GM23248 (cell line): ENCODE measurements at places on chromosomes 1 and 21.

DNA sequence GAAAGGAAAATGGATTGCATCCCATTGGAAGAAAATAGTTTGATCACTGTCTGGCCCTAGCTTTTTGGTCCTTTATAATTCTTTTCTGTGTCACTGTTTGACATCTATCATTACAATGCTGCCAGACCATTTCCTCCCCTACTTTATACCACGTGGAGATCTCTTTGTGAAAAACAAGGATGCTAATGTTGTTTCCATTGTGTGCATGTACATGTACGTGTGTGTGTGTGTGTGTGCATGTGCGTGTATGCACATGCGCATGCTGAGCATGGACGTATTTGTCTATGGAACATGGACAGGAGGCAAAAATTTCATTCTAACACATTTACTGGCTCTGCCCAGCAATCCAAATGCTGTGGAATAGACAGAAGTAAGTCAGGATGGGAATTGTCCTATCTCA is 153.1 kb upstream of the PLXNA2 start:
- DNase-seq = no peak

- DNase-seq = no peak
Measured at GRCh38 chr1:42953182-42954180, 5.2 kb downstream of the SLC2A1 start.

DNA sequence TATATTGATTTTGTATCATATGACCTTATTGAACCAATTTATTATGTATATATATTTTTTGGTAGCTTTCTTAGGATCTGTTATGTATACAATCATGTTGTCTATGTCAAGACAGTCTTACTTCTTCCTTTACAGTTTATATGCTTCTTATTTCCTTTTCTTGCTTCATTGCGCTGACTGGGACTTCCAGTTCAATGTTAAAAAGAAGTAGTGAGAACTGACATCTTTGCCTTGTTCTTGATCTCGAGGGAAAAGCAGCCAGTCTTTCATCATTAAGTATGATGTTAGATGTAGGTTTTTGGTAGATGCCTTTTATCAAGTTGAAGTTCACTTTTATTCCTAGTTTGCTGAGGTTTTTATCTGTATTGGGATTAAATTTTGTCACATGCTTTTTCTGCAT is 17.5 kb downstream of the MAN1C1 start:
- DNase-seq = no peak

GRCh38 chr1:222004784-222005183 is 262.9 kb upstream of the DUSP10 start:
- no peak for DNase-seq

- no peak for DNase-seq
Measured at GRCh38 chr1:243723458-243724043, 126.5 kb downstream of the AKT3 start.

- DNase-seq = no peak
Measured at GRCh38 chr1:241308471-241308870, 48.5 kb downstream of the RGS7 start.

DNA sequence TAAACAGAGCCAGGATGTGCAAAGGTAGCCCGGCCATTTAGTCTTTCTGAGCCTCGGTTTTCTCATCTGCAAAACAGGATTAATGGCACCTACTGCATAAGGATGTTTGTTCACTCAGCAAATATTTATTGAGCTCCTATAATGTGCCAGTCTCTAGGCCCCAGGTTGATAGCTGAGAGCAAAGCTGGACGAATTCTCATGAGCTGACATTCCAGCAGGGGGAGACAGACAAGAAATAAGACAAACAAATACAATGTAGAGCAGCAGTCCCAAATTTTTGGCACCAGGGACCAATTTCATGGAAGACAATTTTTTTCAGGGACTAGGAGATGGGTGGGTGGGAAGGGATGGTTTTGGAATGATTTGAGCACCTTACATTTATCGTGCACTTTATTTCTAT is 74.3 kb upstream of the PAX7 start:
- DNase-seq = peak; percentile 44

DNA sequence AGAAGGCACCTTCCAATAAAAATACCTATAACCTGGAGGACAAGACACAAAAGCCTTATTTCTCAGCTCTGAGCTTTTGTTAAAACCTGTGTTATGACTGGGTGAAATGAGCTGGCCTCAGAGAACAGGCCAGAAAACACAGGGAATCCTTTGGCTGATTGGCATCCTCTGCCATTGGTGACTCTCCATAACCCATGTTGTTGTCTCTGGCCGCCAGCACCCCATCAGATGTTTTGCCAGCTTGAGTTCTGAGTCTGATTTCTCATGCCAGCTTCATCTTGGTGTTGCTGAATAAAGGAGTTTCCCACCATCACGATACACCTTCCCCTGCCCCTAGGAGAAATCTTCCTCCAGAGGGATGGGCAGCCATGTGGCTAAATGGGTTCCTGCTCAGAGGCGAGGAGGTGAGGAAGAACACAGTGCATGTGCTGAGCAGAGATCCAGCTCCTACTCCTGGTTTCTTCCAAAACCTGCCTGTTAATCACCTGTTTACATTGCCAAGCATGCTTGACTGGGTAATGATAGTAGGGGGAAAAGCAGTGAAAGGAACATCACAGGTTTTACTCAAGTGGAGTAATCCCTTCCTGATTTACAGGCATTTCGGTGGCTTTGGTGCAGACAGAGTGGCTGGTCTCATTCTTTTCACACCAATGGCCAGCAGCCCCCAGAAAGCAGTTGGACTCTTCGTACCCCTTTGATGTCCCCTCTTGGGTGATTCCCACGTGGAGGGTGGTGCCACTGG is 109.8 kb downstream of the ROR1 start:
- no peak for DNase-seq

- DNase-seq = no peak
Measured at GRCh38 chr1:185560760-185561159, 173.4 kb upstream of the HMCN1 start.

DNA sequence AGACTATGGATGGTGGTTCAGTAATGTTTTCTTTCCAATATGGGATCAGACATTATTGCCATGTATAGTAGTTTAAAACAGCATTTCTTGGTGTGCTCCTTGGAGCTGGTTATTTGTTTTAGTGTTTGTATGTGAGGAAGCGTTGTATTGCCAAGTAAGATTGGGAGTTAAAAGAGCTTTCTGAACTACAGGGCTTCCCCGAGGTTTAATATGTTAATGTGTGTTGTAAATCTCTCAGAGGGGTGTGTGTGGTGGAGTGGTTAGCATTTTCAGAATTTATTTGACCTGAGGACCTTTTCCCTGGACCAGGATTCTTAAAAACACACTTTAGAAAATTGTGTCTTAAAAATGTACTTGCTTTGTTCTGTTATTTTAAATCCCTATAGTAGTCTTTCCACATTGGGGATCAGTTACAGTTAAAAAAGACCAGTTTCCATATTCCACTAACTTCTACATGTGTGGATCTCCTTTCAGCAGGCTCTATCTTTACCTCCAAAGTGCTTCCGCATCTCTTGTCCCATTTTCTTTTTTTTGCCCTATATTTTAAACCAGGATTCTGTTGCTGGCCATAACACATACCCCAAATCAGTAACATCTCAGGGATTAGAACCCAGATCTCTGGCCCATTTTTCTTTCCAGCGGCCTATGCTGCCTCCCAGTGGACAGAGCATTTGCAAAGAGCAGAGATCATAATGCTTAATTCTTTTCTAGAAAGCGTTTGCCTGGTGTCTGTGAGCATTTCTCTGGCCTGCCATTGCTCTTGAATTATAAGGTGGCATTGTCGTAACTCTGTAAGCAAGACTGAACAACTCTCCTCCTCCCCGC is 58.6 kb downstream of the PBX1 start:
- peak; percentile 59 for DNase-seq

GRCh38 chr1:29209173-29209572 is 21.6 kb downstream of the MECR start:
- peak; percentile 58 for DNase-seq

DNA sequence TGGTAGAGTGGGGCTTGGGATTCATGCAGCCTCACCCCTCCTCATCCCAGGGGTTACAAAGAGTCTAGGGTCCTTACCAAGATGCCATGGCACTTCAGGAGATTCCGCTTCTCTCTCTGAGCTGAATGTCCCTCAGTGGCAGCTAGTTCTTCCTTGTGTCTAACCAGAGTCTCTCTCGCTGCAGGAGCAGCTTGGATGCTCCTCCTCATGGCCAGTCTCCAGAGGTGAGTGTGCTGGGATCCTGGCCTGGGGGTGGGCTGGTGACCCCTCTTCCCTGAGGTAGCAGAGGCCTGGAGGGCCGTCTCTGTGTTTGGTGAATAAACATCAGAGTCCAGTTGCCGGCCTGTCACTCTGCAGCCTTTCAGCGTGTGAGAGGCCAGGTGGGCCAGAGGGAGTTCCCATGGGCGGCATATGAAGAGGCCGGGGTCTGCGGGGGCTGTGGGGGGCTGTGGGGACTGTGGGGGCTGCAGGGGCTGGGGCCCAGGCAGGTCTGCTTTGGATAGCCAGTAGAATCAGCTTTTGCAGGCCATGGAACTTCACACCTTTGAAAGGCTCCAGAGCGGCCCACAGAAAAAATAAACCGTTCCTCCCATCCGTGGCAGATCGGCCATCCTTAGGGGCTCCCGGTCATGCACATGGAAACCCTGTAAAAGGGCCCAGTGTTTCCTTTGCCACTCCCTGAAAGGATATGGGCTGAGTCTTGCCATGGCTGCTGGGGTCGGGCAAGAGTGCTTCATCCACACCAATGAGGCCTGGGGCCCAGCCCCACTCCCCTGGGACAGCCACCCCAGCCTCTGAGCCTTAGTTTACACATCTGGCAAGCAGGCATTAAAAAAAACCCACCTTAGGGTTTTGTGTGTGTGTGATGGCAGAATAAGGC is 256.4 kb downstream of the FOXD2 start:
- DNase-seq = no peak

DNA sequence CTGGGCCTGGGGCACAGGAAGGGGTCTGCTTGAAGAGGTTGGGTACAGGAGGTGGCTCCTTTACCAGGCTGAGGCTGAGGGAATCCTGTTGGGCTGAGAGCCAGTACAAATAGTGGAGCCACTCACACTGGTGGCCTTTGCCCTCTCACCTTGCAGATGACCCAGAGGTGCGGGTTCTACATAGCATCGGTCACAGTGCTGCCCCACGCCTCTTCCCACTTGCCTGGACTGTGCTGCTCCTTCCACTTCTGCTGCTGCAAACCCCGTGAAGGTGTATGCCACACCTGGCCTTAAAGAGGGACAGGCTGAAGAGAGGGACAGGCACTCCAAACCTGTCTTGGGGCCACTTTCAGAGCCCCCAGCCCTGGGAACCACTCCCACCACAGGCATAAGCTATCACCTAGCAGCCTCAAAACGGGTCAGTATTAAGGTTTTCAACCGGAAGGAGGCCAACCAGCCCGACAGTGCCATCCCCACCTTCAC is 1.8 kb upstream of the SLC50A1 start:
- no peak for DNase-seq

- DNase-seq = peak; percentile 48
Measured at GRCh38 chr1:165842671-165843129, 15.3 kb downstream of the UCK2 start.

- no peak for DNase-seq
Measured at GRCh38 chr1:81174052-81174451, 626.7 kb upstream of the ADGRL2 start.

- no peak for DNase-seq
Measured at GRCh38 chr1:33274446-33274845, 18.2 kb downstream of the ZNF362 start.

GRCh38 chr1:162983671-162984425 is 85.3 kb upstream of the RGS4 start:
- DNase-seq = peak; percentile 24

DNA sequence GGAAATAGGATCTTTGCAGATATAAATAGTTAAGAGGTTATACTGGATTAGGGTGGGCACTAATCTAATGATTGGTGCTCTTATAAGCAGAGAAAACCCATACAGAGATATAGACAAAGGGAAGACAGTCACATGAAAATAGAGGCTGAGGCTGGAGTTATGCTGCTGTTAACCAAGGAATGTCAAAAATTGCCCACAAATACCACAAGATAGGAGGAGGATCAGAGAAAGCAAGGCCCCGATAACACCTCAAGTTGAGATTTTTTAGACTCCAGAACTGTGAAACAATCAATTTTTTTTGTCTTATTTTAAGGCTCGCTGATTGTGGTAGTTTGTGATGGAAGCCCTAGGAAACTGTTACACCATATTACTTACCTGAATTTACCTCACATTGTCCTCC is 513.2 kb downstream of the COL11A1 start:
- DNase-seq = no peak

GRCh38 chr1:114428083-114428754 is 82.8 kb downstream of the TRIM33 start:
- peak; percentile 60 for DNase-seq

GRCh38 chr1:30273021-30273325 is 450.4 kb downstream of the MATN1 start:
- DNase-seq = no peak

GRCh38 chr1:93617670-93618499 is 63.8 kb downstream of the BCAR3 start:
- DNase-seq = no peak

DNA sequence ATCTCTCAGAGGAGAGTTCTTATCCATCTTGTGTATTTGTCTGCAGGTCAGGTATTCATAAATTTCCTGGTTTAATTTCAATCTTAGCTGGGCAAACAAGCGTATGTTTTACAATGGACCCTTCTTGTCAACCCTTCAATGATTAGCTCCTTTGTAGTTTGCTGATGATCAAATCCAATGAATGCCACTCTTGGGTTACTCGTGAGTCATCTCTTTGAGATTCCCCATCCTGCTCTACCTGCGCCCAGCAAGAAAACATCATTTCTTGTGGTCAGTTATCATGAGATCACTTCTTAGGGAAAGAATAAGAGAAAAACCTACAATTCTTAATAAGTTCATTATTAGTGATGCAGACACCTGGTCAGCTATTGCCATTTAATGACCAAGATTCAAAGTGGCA is 572.3 kb upstream of the PKN2 start:
- DNase-seq = no peak
